Activated T-helper 1 cell treated with anti-CD3 and anti-CD28 coated beads, Interleukin-2, amount 50 U/mL, for 16 hours (primary cell): ENCODE measurements at places on chromosomes 3 and 15.

- DNase-seq, result no peak
Measured at GRCh38 chr3:65667963-65668362, 370.8 kb downstream of the MAGI1 start.

DNA sequence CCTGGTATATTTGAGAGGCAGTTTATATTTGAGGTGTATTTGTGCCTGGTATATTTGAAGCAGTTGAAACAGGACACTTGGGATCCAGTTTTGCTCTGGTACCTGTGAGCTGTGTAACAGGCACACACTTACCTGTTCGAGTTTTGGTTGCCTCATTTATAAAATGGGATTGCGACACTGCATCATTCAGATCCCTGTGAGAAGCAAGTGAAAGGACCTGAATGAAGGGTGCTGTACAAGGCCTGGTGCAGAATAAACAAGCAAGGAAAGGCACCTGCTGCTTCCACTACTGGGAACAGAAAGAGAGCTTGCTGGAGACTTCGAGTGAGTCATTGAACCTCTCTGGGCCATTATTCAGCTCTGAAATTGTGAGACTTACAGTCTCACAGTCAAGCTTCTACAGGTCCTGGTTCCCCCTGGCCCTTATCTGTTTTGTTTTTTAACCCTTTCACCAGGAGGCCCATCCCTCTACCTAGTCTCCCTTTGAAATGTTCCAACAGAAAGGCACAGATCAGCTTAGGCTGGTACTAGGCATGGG lies 11.5 kb downstream of the FETUB start:
- no peak for DNase-seq

DNA sequence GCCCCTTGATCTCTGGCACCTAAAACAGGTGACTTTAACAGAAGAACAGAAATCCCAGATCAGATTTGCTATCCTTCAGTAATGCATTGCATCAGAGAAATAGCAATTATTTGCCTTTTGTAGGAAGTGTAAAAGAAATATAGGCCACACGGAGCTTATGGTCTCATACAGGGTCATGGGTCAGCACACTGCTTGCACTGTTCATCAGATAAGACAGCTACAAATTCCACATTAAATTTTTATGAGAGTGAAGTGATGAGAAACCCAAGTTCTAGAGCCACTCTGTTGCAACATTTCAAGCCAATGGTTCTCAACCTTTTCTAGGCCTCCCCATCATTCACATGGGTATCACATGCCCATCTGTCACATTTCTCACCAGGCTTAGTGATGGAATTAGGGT lies 33.4 kb upstream of the TMEM87A start:
- no peak for DNase-seq

DNA sequence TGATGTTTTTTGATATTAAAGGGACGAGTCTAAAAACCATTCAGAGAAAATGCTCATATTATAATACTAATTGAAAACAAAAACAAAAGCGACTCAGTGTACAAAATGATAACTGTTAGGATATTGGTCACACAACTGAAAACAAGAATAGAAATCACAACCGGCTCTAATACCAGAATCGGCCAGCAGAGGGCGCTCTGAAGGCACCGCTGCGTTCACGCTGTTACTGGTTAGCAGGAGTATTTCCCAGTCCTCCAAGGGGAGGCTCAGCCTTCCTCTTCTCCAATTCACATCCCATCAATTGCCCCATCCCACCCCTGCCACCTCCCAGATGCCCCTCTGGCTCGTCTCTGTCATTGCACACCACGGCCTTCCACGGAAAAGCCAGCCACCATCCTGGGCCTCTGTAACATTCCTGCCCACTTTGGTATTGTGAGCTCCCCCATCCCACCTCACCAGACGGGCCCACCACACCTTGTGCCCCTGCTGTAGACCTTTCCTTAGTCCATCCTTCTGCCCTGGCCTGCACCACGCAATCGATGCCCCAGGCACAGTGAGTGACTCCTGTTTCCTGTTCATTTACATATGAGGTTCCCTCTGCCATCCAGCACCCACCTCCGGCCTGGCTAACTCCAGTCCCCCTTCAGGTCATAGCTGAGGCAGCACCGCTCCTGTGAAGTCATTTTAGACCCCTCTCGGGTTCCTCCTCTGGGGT lies 8.5 kb downstream of the FAM107A start:
- DNase-seq, result peak; percentile 73

- no peak for DNase-seq
Measured at GRCh38 chr3:41365973-41366372, 166.7 kb downstream of the CTNNB1 start.

DNA sequence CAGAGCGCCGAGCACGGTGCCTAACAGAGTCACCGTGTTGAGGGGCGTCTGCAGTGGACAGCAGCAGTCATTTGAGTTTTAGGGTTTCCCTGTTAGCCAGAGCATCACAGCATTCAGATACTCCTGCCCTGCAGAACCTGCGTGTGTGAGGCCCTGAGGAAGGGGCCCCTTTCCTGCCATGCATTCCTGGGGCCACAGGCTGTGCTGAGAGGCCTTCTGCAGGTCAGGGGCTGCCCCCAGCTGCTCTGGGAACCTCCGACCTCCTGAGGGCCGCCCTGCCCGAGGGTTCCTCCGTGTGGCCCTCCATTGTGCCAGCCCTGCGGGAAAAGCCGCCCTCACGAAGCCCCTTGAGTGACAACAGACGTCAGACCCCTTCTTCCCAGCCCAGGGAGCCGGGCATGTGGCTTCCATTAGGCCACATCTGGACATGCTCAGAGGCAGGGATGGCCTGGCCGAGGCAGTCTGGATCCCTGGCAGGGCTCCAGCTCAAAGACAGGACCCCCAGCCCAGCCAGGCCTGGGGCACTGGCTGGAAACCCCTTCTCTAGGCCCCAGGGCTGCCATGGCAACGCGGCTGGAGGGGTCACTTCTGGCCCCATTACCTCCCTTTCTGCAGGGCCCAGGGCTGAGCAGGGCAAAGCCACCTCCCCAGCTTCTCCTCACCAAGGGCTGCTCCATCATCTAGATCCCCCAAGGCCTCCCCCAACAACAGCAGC lies 25.3 kb downstream of the FBLN2 start:
- no peak for DNase-seq

GRCh38 chr3:133757701-133758567 lies 11.7 kb downstream of the TF start:
- no peak for DNase-seq

DNA sequence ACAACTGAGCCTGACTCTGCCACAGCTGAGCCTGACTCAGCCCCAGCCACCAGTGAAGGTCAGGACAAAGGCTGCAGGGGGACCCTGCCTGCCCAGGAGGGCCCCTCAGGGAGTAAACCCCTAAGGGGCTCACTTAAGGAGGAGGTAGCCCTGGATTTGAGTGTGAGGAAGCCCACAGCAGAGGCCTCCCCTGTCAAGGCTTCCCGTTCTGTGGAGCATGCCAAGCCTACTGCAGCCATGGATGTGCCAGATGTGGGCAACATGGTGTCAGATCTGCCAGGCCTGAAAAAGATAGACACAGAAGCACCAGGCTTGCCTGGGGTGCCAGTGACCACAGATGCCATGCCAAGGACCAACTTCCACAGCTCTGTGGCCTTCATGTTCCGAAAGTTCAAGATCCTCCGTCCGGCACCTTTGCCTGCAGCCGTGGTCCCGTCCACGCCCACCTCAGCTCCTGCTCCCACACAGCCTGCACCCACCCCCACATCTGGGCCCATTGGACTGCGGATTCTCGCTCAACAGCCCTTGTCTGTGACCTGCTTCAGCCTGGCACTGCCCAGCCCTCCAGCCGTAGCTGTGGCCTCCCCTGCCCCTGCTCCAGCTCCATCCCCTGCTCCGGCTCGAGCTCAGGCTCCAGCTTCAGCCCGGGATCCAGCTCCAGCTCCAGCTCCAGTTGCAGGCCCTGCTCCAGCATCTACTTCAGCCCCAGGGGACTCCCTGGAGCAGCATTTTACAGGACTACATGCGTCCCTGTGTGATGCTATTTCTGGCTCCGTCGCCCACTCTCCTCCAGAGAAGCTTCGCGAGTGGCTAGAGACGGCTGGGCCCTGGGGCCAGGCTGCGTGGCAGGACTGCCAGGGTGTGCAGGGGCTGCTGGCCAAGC lies 6.2 kb downstream of the C15orf39 start:
- DNase-seq, result no peak
